ENCODE measurements at places on chromosomes 11 and 22. TPM values are rescaled to one million over a fixed set of nuclear protein-coding genes. Genes with fewer than 3 reads are reported as not detected.
A peak's percentile ranks its signal among the peaks of the same experiment; 100 is the strongest.

Gene IGSF9B
- total RNA-seq, result 9.9 TPM

DNA sequence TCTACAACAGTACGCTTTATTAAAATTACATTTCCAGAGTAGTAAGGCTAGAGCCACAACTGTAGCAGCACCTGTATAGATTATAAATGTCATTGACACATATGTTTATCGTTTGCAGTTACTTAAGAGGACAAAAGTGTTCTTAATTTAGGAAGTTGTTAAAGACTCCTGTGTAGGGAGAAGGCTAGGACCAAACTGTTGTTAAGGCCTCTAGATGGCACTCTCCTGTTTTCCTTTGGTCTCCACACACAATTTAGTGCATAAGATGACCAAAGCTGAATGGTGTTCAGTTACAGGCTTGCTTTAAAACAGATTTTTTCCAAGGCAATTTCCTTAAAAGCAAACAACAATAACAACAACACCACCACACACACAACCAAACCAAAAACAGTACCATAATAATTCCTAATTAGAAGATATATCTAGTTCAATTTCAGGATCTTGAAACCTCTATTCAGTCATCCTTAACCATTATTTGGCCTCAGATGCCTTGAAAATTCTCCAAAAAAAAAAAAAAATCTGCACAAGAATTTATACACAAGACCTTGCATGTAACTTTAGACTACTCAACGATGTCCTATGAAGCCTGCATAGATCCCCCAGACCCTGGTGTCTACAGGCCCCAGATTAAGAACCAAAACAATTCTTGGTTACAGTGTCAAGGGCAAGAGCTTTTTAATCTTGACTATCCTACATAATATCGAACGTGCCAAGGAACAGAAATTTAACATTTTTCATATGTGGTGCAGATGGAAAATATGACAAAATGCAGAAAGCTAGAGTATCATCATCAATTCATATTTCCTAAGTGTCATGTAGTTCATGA is 42.6 kb upstream of the APOA1 start:
- DNase-seq, result no peak

GRCh38 chr11:134272381-134273316 is 3.5 kb upstream of the GLB1L3 start:
- no peak for DNase-seq

DNA sequence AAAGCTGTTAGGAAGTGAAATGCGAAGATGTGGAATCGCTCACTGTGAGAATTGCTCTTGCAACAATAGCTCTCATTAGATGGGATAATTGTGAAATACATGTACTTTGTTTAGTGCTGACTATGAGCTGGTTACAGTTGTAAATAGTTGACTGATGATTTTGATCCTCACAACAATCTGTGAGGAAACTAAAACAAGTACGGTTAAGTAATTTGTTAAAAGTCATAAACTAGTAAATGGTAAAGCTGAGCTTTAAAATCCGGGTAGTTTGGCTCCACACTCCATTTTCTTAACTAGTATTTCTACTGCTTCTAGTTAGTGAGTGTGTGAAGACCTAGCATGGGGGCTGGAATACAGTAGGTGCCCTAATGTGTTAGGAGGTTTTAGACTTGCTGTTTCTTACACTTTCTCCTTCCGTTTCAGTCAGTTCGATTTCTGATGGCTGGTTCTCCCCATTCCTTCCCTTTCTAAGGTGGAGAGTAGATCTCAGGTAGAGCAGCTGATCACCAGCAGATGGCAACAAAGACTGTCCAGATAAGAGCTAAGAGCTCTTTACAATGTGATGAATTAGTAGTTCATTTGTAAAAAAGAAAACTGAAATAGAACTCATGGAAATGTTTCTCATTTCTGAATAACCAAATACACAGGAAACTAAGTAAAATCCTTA is 16.3 kb upstream of the CYP2R1 start:
- DNase-seq, result no peak

Gene CRYBB2
- total RNA-seq, result not detected

GRCh38 chr11:35009944-35010342 is 93.5 kb downstream of the PDHX start:
- DNase-seq, result no peak

DNA sequence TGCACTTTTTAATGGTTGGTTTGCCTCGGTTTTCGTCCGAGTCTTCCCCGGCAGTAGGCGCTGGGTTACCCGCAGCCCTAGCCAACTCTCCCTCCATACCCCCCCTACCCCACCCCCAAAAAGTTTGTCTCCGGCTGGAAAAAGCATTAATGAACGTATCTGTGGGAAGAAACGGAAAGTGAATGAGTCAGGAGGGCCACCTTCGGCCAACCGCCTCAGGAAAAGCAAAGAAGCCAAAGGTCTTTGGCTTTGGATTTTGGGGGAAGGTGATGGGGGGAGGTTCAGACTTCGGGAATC is 508 bp upstream of the FLI1 start:
- no peak for DNase-seq

Gene MLC1
- 2.9 TPM for total RNA-seq

Gene HTR3B
- total RNA-seq, result not detected

Gene YWHAH
- 183 TPM for total RNA-seq

DNA sequence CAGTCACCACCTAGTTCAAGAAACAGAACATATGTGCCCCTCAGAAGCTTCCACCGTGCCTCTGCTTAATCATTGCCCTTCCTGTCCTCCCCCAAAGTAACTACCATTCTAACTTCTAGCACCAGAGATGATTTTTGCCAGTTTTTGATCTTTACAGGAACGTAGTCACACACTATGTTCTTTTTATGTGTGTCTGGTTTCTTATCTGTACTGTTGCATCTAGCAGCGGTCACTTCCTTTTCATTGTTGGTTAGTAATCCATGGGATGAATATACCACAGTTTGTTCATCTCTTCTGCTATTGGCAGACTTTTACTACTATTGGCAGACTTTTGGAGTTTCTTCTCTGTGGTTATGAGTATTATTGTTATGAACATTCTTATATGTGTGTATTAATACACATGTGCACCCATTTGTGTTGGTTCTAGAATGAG is 34.6 kb downstream of the SPECC1L start:
- DNase-seq, result no peak

- DNase-seq, result no peak
Observed at GRCh38 chr22:30832407-30832987, 136.1 kb downstream of the MORC2 start.

GRCh38 chr11:12269104-12269441 is 108.3 kb upstream of the PARVA start:
- peak; percentile 53 for DNase-seq

DNA sequence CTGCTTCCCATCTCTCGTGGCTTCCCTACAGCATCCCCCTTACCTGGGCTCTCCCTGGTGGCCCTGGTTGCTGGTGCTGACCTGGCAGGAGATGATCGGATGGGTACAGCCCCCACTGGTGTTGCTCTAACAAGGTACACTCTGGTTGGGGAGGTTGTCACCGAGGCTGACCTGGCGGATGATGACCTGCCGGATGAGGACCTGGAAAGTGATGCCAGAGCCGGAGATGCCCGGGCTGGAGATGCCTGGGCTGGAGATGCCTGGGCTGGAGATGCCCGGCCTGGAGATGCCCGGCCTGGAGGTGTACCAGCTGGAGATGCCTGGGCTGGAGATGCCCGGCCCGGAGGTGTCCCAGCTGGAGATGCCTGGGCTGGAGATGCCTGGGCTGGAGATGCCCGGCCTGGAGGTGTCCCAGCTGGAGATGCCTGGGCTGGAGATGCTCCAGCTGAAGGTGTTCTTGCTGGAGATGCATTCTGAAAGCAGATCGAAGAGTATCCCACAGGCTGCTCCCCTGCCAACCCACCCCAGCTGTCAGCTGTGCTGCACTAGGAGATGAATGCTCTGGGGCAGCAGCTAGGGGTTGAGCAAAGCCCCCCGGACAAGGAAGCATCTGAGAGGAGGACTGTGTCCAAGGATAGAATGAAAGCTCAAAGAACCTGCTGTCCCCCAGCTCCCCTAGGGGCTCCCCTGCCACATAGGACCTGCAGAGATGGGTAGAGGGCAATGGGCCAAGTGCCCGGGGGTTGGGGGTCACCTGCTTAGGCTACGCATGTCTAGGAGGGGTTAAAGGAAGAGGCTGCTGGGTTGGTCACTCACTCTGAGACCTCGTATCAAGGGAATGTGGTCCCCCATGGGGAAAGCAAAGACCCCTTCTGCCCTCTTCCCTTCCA is 10.6 kb downstream of the TMPRSS13 start:
- DNase-seq, result no peak

Gene GDPD4
- not detected for total RNA-seq

DNA sequence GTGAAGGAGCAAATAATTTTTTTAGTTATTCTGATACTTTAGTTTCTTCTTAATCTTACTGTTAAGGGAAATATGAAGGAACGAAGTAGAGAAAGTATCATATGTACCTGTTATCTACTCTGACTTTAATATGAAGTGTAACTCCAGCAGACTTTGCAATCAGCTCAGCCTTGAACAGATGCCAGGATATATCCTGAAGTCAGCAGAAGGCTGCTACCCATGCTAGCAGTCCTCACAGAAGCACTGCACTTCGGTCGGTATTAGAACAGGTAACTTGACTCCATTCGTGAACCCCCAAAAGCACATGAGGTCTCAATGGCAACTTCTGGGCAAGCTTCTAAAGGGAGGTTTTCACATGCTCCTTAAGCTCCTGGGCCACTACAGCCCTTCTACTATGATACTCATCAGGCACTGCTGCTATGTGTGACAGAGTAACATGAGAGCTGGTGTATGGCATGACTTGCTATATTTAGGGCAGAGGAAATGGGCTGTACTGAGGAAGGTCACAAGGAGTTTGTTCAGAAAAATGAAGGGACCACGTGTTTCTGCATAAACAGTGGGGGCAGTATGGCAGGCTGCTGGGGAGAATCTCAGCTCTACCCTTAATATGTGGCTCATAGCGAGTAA is 344.1 kb downstream of the SOX6 start:
- DNase-seq, result no peak

Gene TEX12
- not detected for total RNA-seq

Gene RAB3IL1
- total RNA-seq, result 10.8 TPM

- DNase-seq, result no peak
Observed at GRCh38 chr22:44755417-44755816, 3.0 kb downstream of the ARHGAP8 start.

- DNase-seq, result no peak
Observed at GRCh38 chr22:22076361-22076760, 93.8 kb upstream of the TOP3B start.

Gene MYBPC3
- 0.52 TPM for total RNA-seq

GRCh38 chr11:111935317-111936039 is 1.7 kb upstream of the DIXDC1 start:
- DNase-seq, result no peak

Gene TOMM22
- 54.3 TPM for total RNA-seq

DNA sequence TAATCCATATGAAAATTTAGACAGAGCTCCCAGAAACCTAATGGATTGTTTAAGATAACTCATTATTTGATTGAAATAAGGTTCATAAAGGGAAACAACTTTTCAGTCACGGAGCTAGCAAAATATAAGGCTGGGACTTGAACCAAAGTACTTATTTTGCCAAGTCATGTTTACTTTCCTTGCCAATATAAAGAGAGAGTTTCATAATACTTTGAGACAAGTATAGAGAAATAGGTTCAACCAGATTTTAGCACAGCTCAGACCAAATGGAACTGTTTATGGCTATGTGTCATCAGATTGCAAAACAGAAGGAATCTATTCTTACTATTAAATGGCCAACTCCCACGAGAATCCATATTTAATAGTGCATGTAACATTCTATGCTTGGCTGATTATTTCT is 1517.5 kb upstream of the TENM4 start:
- DNase-seq, result no peak

DNA sequence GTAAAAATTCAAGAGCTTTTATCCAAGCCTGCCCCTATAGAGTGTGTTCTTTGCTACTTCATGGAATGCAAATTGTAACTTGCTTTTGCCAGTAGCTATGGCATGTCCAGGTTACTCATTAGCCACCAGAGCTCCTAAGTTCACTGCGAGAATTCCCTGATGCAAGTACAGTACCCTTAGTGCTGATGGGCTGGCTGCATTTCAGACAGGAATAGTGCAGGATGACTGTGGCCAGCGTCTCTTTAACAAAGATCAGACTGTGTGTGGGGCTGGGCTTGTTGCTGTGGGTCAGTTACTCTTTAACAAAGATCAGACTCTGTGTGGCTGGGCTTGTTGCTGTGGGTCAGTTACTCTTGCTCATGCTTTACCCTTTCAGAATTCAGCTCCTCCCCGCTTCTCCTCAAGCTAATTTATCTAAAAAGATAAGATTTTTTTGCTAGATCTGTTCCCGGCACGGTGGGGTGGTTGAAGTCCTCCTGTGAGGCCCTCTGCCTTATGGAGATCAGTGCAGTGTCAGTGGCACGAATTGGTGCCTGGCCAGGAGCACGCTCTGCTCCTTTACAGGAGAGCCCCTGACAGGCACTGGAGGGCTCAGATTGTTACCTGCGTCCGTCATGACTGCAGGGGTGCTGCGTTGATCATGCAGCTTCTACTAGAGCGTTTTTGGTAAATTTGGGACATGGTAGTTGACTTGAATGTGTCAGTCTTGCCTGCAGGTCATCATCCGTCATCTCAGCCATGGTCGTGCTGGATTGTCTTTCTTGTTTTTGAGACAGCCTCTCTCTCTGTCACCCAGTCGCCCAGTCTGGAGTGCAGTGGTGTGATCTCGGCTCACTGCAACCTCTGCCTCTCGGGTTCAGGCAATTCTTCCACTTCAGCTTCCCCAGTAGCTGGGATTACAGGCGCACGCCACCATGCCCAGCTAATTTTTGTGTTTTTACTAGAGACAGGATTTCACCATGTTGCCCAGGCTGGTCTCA is 27.0 kb downstream of the AP2A2 start:
- DNase-seq, result no peak

Gene PLEKHB1
- 16.7 TPM for total RNA-seq

DNA sequence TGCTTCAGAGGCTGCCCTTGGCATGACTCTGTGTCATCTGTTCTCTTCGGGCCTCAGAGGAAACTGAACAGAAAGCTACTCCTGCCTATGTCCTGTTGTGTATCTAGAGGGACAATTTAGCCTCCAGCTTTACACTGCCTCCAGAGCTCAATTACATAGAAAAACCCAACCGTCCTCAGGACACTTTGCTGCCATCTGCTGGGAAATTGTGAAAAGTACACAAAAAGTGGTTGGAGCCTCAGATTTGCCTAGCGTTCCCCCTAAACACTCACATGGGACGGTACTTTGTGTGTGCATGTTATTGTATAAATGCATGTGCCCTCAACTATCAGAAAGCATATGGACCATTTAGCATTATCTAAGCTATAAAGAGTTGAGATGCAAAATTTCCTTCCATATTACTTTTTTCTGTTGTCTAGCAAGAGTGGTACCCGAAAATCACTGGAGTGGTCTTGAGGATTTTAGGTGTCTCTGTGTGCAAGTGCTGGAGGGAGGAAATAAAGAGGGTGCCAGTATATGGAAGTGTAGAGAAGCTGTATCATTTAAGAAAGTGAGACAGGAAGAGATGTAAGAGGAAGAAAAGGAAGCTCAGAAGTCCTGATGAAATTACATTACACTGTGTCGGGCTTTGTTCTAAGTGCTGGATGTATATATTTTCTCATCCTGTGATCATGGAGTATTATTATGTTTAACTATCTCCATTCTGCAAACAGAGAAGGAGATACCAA is 8.7 kb upstream of the MS4A4E start:
- no peak for DNase-seq
